ENCODE measurements at places on chromosomes 7 and 10.

- no peak for DNase-seq
Measured at GRCh38 chr7:136045181-136045580, 68.0 kb upstream of the MTPN start.

GRCh38 chr10:121596689-121597503 is 1.3 kb downstream of the FGFR2 start:
- no peak for DNase-seq

- no peak for DNase-seq
Measured at GRCh38 chr7:39269034-39269433, 291.3 kb downstream of the POU6F2 start.

GRCh38 chr7:24825381-24825794 is 68.1 kb upstream of the GSDME start:
- no peak for DNase-seq

- DNase-seq, result no peak
Measured at GRCh38 chr10:6574664-6575176, 5.4 kb downstream of the PRKCQ start.

DNA sequence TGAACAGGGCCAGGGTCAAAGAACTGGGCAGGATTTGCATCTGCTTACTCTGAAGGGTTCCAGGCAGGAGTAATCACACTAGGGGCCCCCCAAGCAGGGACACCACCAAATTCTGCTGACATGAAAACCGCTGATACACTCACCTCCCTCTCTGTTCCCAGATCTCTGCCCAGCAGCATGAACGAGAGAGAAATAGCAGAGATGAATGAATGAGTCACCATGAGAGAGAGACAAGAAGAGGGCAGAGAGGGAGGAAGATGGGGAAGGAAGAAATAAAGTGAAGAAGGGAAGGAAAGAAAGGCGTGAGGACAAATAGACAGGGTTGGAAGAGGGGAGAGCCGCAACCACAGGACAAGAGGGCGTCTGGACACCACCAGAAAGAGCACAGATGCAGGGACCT is 285.9 kb upstream of the NEBL start:
- no peak for DNase-seq

All from T-cell (primary cell).